ENCODE measurements at places on chromosomes 3 and 15.
A peak's percentile ranks its signal among the peaks of the same experiment; 100 is the strongest.

DNA sequence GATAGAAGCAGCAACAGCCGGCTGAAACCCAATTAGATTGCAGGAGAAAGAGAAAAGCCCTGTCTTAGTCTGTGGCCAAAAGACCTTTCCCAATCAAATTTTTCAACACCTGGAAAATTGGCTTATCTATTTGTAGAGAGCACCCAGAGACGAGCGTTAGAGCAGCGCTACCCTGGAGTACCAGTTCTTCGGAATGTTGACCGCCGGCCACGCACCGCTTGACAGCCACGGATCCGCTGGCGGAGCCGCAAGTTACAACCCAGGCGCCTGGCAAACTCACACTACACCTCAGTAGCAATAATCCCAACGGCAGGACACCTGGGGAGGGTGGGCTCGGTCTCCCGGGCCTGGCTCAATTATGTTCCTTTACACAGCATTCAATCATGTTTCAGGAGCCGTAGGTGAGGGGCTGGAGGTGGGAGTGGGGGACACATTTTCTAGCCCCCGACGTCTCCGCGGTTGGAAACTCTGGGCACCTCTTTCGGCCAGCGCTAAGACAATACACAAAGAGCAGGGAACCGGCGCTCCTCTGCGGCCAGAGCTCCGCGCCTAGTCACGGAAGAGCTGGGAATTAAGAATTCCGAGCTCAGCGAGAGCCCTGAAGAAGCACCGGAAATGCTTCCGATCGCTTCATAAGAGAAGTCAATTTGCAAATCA is 1.2 kb downstream of the MB21D2 start:
- DNase-seq, result peak; percentile 25

- no peak for DNase-seq
Observed at GRCh38 chr15:84591815-84592214, 9.0 kb upstream of the ZSCAN2 start.

DNA sequence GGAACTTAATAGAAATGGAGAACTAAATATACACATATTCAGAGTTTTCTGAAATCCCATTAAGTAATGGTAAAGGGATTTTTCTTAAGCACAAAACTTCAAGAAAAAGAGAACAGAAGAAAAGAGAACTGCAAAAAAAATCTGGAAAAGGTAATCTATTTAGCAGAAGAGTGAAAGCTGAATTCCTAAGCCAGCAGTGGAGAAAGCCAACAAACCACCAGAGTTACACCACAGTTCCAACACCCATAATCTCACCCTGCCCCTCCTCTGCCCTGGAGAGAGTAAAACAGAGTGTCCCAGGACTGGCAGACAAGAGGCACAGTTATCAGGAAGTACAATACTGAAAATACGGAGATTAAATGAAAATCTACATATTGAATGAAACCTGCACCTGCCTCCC is 29.4 kb downstream of the TP53BP1 start:
- no peak for DNase-seq

DNA sequence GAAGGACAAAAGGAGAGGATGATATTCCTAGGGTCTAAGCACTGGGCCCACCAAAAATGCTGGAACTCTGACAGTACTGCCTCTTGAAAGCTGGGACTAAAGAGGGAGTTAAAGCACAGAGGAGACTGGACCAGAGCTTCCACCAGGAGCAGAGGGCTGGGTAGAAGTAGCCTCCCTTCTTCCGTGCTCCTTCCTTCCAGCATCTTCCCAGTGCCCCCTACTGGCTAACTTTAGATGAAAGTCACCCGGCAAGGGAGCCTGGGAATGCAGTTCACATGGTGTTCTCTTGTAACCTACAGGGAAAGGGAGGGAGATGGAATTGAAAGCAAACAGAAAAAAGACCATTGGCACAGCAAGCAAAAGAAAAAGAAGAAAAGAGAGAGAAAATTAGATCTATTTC is 106.1 kb upstream of the COL8A1 start:
- peak; percentile 30 for DNase-seq

GRCh38 chr15:26767169-26767670 is 5.6 kb downstream of the GABRB3 start:
- no peak for DNase-seq

- no peak for DNase-seq
Observed at GRCh38 chr3:136891934-136892855, 30.2 kb downstream of the NCK1 start.

DNA sequence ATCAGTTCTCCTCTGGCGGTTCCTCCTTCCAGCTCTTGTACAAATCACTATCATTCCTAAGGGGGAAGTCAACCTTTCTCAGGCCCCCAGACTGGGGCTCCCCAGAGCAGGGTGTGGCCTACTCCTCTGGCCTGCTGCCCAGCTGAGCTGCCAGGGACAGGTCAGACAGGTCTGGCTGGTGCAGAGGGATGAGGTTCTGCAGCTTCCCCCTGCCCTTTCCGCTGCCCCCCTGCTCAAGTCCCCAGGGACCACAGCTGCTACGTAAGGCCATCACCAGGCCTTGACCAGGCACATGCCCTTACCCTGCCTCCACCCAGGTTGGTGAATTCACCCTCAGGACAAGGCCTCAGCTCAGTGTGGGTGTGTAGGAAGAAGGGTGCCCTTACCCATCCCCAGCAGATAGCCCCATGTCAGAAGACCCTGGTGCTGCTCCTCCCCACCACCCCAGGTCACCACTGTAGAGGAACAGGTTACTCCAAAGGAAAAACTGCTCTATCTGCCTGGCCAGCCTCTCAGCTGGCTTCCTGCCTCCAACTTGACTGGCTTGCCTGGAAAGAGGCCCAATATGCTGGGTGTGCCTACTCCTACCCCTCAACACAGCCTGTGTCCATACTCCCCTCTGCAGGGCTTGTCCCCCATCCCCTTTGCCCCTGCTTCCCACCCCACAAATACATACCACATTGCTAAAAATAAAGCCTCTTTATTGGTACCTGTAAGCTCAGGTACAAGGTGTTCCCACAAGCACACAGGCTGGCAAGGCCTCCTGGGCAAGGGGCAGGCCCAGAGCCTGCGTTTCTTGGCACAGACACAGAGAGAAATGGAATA is 12.0 kb downstream of the CSRNP1 start:
- DNase-seq, result no peak

DNA sequence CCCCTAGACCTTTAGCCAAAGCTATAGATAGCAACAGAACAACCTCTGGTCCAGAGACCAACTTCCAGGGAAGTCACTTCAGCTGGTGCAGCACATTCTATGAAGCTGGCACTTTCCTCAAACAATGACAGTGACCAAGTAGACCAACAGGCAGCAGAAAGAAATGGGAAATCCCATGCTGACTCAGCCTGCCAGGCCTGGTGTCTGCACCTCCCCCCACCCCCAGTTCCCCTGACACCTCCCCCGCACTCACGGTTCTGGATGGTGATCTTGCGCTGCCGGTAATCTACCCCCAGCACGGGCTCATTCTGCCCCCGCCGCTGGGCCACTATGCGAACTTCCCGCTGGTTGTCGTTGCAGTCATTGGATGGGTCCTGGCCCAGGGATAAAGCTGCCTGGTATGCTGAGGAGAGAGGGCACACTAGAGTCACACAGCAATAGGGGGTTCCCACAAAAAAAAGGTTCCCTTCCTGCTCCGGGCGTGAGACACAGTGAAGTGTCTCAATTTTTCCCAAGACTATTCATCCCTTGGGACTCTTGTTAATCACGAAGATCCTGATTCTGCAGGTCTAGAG is 17.0 kb downstream of the ILDR1 start:
- DNase-seq, result no peak

DNA sequence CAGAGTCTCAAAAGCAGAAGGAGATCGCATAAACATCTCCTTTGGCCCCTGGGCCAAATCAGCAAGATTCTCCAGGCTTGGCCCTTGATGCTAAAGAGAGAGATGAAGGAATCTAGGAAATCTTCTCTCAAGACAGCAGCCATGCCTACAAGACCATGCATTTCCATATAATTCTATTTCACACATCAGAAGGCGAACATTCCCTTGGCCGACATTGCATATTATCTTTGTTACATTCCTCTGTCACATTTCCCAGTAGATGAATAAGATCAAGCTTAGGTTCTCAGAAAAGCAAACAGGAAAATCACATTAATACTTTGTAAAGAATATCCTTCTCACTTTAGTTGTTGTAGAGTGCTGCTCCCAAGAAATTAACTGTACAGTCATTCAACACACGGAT is 21.3 kb downstream of the GASK1A start:
- DNase-seq, result no peak

GRCh38 chr15:60781211-60781713 is 302.3 kb upstream of the ICE2 start:
- DNase-seq, result peak; percentile 50

DNA sequence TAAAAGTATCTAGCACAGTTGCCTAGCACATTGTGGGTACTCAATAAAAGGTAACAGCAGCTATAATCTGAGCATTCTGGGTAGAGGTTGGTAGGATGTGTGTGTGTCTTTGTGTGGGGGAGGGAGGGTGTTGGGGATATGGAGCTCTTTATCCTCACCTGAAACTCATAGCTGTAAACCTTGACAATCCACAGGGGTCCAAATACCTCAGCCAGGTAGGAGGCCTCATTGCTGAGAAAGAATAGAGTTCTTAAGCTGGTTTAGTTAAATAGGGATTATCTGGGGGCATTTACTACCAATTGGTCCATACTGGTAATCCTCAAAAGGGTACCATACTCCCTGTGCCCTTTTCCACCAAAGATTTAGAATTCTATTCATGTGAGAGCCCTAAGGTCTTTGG is 3.9 kb downstream of the SERF2 start:
- no peak for DNase-seq

DNA sequence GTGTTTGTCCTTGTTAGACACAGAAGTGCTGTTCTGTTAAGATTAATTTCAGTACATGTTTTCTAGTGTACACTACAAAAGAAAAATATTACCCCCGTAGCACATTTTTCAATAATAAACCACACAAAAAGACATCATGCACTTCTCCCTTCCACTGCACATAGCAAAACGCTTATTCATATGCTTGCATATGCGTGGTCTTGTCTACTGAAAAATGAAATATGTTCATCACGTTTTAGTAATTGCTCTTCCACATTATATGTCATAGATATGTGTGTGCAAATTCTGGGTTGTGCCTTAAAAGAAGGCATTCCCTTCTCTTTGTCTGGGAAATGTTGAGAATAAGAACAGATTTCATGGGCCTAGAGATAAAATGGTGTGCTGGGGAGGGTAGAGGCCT is 353.9 kb downstream of the NSUN3 start:
- DNase-seq, result no peak

- DNase-seq, result no peak
Observed at GRCh38 chr15:40908095-40908494, 13.8 kb downstream of the VPS18 start.

GRCh38 chr3:123593381-123593780 is 8.5 kb upstream of the HACD2 start:
- peak; percentile 39 for DNase-seq

- DNase-seq, result no peak
Observed at GRCh38 chr3:186307594-186308221, 54.3 kb downstream of the DGKG start.
